ENCODE measurements at places on chromosomes 6 and 20. TPM values are rescaled to one million over a fixed set of nuclear protein-coding genes. Genes with fewer than 3 reads are reported as not detected.

Gene SPATA2
- 6.7 TPM for total RNA-seq

Gene RARS2
- total RNA-seq = 19.1 TPM

Gene PI3
- not detected for total RNA-seq

Gene SIRPA
- total RNA-seq = 39.8 TPM

Gene RNF39
- total RNA-seq = not detected

Gene SPAG4
- total RNA-seq = 2.7 TPM

Gene TSHZ2
- 15.0 TPM for total RNA-seq

Gene EYA2
- 1.2 TPM for total RNA-seq

Gene CDKAL1
- 10.8 TPM for total RNA-seq

Data from esophagus muscularis mucosa (tissue), 4 donors.